ENCODE measurements at places on chromosomes 7 and 10.

DNA sequence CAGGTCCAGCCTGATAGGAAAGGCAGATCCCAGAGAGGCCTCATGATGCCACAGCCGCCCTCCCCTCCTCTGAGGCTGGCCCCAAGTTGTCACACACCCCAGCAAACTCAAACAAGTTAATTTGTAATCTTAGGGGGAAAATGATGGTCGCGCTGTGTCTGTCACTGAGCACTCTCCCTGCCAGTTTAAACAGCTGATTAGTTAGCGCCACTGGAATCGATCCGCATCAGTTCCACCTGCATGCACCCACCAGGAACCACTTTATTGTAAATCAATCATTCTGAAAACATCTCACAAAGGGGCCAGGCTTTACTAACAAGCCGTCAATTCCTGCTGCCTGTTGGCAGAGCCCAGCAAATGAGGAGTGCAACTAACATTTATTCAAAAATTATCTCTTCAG, 870.9 kb downstream of the KCNMA1 start:
- no peak for DNase-seq

GRCh38 chr7:107744345-107744750, 406 bp downstream of the CBLL1 start:
- no peak for DNase-seq

GRCh38 chr10:3494131-3494837, 290.7 kb downstream of the KLF6 start:
- no peak for DNase-seq

DNA sequence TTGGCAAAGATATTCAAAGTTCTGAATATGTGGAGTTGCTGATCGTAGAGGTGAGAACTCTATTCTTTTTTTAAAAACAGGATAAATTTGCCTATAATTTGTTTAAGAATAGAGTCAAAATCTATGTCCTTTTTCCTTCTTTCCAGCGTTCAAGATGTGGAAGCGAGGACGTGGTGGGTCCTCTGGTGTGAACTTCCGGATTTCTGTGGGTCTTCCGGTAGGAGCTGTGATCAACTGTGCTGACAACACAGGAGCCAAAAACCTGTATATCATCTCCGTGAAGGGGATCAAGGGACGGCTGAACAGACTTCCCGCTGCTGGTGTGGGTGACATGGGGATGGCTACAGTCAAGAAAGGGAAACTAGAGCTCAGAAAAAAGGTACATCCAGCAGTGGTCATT, 40.5 kb upstream of the SP8 start:
- no peak for DNase-seq

DNA sequence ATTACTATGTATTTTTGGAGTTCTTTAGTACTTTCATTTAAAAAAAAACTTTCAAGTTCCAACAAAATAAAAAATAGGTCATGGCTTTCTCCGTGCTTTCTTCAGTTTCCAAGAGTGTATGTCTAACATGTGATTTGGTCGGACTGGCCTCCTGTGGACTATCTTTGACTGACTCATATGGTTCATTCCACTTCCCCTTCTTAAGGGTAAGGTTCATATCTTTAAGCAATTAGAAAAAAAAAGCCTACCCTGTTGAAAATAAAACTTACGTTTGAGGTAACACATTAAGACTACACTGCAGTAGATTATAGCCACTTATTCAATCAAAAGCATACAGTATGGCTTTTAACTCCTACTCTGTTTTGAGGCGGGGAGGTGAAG, 112.8 kb upstream of the AHR start:
- DNase-seq, result no peak

- peak; percentile 92 for DNase-seq
These were observed 24.9 kb downstream of the NUDT1 start for GRCh38 chr7:2266911-2267310.

- peak; percentile 93 for DNase-seq
These were observed at the start of gene SIRT1 for GRCh38 chr10:67884313-67884841. SIRT1 (plus strand) TSS chr10:67884656; CDS start chr10:67884722, 66 bp downstream.

DNA sequence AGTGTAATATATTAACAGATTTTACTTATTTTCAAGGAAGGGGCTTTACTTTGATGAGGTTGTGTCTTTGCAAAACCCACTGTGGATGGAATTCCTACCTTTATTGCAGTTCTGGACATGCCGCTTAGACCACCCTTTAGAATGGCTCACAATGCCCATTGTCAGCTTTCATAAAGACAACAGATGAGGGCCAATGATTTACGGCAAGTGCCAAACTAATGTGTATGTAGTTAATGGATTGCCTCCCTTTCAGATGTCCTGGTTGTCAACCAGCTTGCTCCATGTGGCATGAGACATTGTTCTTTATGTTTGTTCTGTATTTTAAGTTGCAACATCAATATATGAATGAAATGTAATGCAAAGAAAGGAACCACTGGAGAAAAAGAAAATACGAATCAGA, 35.0 kb upstream of the ELMO1 start:
- DNase-seq, result no peak
